Esophagus squamous epithelium (tissue), 5 donors: ENCODE measurements at places on chromosomes 4 and X.

DNA sequence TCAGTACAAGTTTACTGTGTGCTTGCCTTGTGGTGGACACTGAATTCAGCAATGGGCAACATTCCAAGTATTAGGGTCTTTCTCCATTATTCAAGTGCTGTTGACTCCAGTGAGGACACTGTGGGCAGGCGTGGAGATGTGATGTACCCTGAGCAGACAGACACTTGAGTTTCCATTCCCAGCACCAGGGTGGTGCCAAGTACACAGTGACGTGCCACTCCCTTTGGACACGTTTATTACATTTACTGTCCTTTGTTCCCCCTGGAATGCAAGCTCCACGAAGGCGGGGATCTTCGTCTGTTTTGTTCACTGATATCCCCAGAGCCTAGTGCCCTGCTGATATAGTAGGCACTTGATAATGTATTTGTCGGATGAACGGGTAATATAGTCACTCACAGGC, 130.6 kb upstream of the STX18 start:
- no peak for DNase-seq

- no peak for DNase-seq
These were observed 60.2 kb downstream of the CHRNA9 start for GRCh38 chr4:40395166-40395900.

GRCh38 chr4:68167706-68168105, 38.0 kb upstream of the TMPRSS11F start:
- no peak for DNase-seq

GRCh38 chr4:153018684-153019083, 82.6 kb downstream of the FHDC1 start:
- no peak for DNase-seq

DNA sequence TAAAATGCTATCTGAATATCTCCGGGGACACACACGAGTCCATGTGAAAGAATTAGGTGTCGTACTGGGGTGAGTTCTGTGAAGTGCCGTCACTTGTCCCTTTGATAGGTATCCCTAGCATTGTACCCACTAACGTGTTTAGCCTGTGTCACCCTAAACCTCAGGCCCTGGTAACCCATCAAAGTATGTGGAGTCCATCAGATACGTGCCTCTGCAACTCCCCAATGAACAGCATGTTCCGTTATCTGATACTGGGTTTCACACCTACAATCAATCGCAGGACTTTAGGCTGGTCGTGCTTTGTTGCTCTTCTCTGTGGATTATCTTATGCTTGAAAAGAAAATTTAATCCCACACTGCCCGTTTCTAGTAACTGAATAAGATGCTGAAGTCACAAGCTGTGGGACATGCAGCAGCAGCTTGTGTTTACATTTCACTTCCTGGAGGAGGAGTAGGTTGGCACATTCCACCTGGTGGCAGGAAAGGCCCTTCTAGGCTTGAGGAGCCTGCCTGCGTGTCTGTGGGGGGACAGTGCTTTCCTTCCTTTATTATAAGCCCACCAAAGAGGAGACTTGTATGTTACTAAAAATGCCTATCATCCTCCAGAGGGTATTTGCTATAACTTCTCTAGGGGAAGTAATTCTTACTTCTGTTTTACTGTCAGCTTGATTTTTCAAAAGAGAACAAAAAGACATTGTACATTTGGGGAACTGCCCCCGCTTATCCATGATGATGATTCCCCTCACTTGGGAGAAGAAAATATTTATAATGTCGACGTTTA, 127.2 kb downstream of the FNIP2 start:
- no peak for DNase-seq

DNA sequence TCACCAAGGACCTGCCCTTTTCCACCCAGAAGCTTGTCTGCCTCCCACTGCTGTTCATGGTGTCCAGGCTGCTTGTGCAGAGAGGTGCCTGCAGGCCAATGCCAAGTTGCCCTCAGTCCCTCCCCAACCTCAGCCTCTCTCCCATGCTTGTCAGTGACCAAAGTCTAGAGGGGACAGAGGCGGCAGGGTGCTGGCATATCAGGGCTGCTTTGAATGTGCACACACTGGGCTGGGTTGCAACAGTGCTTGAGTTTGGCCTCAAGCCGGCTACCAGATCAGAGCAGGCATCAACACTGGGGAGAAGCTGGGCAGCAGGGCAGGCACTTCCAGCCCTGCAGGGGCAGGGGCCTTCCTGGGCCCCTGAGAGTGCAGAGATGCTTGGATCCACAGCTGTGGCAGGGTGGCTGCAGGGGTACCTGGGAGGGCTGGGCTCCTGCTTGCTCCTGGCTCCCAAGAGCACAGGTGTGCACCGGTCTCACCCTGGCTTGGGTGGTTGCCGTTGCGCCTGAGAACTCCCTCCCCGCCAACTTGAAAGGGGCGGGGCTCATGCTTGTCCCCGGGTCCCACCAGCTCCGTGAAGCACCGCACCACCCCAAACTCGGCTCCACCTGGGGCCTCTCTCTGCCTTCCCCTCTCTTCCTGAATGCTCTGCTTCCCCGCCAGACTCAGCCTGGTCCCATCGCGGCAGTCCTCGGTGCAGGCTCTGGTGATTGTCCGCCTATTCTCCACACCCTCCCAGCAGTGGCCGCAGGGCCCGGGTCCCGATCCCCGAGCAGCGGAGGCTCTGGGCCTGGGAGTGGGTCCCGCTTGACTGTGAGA, 1681.9 kb upstream of the ADGRL3 start:
- no peak for DNase-seq

GRCh38 chrX:100915562-100915961, 13.2 kb downstream of the XKRX start:
- no peak for DNase-seq

DNA sequence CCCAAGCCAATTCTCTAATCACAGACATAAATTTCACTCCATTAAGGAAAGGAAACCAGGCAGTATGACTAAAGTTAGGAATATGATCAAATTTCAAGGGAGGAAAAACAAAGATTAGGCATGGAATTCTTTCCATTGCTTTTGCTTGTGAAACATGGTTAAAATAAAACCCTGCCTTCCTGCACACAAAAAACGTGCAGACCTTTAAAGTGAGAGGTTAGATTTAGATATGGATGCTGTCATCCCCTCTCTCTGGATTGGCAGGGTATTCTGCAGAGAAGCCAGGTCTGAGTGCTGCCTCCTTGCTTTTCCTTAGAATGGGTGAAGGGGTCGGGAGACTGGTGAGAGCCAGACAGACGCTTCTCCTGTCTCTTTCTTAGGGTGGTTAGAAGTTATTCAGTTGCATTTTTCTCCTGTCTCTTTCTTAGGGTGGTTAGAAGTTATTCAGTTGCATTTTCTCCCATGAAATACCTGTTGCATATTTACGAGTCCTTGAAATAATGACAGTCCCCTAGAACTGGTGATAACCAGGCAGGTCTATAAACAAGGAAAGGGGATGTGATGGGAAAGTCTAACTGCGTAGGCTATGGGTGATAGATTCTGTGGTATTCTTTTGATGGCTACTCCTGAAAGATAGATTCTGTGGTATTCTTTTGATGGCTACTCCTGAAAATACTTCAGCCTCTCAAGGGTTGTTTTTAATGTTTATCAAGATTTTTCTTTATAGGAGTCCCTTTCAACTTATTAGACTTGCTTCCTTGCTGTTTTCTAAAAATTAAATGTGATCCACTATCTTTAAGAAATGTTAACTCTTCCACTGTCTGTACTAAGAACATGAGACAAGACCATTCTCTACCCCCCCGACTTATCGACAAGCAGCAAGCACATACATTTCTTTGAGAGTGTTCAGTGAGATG, 163.6 kb downstream of the SPRY1 start:
- DNase-seq = no peak
